ENCODE measurements at places on chromosomes 5 and 9. TPM values are rescaled to one million over a fixed set of nuclear protein-coding genes. Genes with fewer than 3 reads are reported as not detected.

Gene CEL
- under 0.01 TPM for total RNA-seq

Gene NR2F1
- 68.3 TPM for total RNA-seq

Gene PCDHB14
- total RNA-seq: 0.43 TPM

Gene FGF18
- under 0.01 TPM for total RNA-seq

Gene CHSY3
- total RNA-seq: 9.9 TPM

Gene ZFP2
- 0.86 TPM for total RNA-seq

Gene PCDHGA7
- total RNA-seq: 3.5 TPM

Gene CDKN2A
- total RNA-seq: 32.5 TPM

Gene TAF11L10
- total RNA-seq: not detected

DNA sequence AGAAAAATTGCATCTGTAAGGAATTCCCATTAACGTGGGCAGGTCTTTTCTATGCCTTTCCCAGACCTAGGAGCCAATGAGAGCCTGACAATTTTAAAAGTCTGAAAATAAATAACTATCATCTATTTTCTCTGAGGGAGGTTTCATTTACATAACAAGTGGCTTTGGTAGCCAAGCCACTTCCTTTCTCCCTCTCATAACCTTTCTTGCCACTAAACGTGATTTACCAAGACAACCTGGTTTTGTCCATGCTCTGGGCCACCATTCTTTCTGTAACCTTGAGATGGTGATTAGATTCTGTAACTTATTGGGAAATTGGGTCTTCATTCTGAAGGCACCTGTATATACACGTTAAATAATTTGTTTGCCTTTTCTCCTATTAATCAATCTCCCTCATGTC is 1046.9 kb downstream of the CDH12 start:
- DNase-seq: no peak

DNA sequence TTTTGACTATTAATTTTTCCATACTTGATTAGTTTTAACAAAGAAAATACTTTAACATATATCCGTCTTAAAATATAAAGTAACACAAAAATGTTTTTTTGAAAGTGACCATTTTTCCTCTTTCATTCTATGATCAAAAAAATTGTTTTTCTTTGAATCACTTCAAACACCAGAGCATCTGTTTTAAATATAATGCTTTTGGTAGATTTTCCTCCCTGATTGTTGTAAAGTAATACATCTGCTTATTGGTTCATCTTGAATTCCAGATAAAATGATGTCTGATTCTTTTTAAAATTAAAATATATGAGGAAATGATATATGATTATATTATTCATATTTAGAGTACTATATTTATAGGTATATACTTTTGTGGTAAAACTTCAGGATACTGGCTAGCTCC is 76.2 kb upstream of the LPAR1 start:
- DNase-seq: no peak

GRCh38 chr9:20848490-20848889 is 164.4 kb downstream of the FOCAD start:
- DNase-seq: peak; percentile 48

GRCh38 chr5:156201788-156202403 is 125.1 kb upstream of the SGCD start:
- peak; percentile 14 for DNase-seq

DNA sequence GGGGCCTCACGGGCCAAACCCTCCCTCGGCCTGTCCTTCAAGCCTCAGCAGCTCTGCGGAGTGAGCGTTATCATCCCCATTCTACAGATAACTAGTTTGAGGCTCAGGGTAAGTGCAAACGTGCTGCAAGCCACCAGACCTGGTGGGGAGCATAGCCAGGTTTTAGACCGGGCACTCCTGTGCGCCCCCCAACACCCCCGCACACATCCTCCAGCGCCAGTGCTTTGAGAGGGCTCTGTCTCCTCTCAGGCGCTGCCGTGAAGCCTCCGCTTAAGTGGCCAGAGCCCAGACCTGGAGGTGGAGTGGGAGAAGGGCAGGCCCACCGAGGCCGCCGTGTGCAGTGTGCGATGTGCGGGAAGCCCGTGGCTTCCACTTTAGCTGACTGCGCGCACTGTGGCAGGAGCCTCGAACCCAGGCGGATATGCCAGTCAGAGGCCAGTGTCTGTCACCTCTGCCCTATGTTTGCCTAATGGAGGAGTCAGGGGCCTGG is 1.6 kb upstream of the MGAT1 start:
- DNase-seq: no peak

GRCh38 chr9:33287087-33287490 is 3.2 kb upstream of the NFX1 start:
- DNase-seq: peak; percentile 75

DNA sequence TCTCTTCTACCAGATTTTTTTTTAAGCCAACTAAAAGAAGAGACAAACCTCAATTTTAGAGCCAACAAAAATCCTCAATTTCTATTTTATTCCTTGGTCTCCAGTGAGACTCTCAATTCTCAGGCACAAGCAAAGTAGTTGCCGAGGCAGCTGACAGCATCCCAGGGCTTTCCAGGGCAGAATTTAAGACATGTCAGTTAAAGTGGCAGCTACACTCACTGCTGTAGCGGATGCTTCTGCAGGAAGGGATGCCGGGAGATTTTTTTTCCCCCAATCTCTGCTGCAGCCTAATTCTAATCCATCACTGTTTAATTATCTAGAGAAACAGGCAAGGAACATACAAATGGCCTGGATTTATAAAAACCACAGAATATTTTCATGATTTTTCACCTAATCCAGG is 57.0 kb downstream of the TTC39B start:
- DNase-seq: no peak

DNA sequence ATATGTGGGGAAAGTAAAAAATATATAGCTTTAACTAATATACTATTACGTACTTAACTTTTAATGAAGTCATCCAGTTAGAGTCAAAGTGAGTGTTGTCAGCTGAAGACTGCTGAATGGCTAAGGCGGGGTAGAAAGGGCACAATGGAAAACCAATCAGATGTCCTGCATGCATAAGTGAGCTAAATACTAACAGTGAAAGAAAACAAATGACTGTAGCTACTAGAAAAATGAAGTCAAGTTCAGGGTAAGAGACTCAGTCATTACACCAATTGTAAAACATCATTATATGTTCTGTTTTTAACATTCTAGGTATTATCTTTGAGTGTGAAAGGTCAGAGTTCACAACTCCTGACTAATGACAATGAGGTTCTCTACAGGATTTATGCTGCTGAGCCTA is 295.2 kb downstream of the ADGRV1 start:
- DNase-seq: no peak

DNA sequence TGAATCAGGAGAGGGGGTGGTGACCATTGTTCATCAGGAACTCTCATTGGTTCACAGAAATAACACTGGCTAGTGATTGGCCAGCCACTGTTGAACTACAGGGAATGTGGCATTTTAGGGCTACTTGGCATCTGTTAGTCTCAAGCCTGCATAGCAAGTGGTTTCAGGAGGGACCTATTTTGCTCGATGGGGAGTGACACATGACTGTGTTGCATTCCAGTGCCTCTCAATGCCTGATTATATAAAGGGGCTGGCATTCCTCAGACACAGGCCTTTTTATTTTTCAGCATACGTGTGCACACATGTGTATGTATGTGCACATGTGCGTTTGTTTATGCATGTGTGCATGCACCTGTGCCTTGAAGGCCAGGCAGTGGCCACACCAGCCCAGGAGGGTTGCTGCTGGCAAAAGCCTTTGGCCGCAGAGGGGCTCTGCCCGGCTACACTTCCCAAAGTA is 23.2 kb downstream of the FGD3 start:
- no peak for DNase-seq

- no peak for DNase-seq
Observed at GRCh38 chr5:163943546-163943945, 438.1 kb downstream of the MAT2B start.

DNA sequence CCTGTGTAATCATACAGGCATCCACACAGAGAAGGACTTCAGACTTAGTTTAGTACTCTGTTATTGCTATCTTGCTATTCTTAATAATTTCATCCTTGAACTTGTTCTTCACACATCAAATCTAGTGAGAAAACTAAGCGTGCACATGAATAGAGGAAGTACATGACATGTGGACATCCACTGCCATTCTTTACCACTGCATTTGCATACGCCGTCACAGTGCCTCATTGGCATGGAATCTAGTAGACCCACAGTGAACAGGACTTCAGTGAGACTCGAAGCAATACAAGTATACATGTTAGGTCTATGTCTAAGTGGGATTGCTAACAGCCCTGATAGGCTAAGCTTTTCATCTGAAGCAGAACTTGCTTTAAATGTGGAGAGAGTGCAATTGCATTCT is 592.1 kb downstream of the TLE4 start:
- no peak for DNase-seq

DNA sequence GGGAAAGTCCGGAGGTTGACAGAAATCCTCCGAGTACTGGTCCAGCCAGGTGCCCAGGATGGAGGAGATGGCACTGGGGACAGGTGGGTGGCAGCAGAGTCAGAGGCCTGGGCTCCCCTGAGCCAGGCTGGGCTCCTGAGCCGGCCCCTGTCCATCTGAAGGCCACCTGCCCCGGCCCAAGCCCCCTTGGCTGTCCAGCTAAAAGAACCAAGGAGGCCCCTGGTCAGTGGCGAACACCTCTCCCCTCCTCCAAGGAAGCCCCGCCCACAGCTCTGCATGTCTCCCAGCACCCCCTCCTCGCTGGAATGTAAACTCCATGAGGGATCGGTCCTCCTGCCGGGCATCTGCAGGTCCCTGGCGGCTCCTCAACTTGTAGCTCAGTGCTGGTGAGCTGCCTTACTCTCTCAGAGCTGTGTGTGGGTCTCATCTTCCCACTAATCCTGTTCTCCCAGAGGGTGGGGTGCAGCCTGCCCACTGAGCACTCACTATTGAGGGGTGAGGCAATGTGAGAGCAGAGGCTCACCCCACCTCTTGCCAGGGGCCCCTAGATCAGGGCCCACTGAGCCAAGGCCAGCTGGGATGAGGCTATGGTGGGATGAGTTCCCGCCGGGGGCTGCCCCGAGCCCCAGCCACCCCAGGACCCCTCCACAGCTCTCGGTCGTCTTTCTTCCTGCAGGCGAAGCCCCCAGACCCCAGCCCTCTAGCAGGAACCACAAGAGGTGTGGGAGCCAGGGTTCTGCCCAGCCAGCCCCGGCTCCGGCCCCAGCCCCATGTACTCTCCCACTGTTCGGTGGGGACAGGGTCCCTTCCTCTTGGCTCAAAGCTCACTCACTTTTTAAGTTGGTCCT is 12.0 kb downstream of the RALGDS start:
- no peak for DNase-seq

GRCh38 chr5:135272311-135272805 is 126.7 kb downstream of the MACROH2A1 start:
- DNase-seq: no peak

GRCh38 chr9:109254317-109254716 is 66.5 kb downstream of the EPB41L4B start:
- DNase-seq: peak; percentile 53

DNA sequence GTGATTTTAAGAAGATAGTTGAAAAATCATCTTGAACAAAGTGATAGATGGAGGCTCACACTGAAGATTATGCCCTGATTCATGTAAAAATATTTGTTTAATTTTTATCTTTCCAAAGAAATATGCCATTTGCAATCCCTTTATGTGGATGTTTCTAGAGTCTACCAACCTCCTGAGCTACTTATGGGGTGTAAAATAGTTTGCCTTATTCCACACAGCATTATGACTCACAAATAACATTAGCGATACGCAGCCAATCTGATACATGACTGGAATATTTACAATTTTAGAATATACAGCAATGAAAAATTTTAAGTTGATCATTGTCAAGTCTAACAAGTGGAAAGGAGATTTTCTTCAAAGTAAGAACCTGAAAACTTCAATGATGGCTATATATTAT is 327.5 kb downstream of the EDIL3 start:
- DNase-seq: no peak

DNA sequence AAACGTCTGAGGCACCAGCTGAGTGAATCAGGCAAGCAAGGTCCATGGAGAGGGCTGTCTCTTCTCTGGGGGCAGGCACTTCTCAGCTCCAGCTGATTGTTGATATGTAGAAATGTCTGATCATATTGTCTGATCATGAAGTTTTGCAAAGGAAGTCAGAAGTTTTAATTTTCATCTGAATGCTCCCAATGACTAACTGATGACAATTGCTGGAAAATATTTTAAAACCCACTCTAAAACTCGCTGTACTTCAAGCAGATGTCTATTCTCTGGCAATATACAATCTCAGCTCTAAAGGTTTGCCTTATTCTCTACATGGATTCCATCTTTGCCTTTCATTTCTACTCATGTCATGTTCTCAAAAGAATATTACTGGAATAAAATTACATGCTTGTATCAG is 12.7 kb downstream of the PLK2 start:
- DNase-seq: no peak

DNA sequence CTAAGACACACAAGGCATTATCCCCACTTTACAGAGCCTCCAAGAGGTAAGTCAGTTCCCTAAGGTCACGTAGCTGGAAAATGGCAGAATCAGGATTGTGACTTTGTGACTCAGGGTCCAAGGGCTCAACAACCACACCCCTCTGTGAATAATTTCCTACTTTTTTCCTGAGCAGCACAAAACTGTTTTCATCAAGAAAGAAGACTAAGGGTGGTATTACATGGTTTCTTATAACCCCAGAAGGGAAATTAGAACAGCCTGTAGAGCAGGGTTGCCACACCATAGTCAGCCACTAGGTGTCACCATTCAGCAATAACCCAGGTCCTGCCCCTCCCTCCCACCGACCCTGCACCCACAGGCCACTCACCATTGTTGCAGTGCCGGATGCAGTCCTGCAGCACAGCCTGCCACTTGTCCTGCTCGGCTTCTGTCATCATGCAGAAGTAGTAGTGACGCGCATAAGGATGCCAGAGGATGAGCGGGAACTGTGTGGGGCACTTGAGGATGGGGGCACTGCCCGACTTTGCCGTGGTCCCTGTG is 72.1 kb downstream of the LRSAM1 start:
- DNase-seq: no peak

DNA sequence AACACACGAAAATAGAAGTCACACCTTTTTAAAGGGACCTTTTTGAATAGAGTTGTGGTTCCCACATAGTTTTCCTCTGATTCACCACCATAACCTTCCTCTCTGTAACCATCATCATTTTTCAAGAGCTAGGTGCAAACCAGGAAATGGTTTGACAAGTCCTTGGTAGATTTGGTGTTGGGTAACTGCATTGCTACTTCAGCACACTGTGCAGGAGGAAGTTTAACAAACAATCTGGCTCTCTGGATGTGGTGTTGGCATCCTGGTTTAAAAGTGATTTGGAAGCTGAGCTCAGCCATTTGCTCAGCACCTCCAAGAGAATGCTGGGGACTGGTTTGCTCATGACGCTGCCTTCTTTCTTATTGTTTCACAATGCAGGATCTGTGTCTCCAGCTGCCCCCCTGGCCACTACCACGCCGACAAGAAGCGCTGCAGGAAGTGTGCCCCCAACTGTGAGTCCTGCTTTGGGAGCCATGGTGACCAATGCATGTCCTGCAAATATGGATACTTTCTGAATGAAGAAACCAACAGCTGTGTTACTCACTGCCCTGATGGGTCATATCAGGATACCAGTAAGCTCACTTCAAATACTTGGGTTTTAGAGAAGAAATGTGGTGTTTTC is 213.1 kb downstream of the RFK start:
- DNase-seq: peak; percentile 30

GRCh38 chr9:98022447-98022846 is 34.1 kb upstream of the NANS start:
- no peak for DNase-seq
